NCI-H2171 treated with DMSO at 0.1 percent for 48 hours (cell line): ENCODE measurements at places on chromosomes 6 and 20.
A peak's percentile ranks its signal among the peaks of the same experiment; 100 is the strongest.

GRCh38 chr6:706146-706545 lies 13.2 kb upstream of the EXOC2 start:
- DNase-seq = no peak

DNA sequence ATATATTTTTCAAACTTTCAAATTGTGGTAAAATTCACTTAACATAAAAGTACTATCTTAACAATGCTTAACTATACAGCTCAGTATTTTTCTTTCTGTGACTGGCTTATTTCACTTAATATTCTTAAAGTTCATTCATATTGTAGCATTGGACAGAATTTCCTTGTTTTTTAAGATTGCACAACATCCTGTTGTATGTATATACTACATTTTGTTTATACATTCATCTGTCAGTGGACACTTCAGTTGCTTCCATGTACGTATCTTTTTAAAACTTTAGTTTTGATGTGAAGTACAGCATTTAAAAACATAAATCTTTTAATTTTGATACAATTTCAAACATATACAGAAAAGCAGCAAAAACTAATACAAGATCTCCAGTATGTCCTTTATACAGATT lies 220.7 kb downstream of the ZFAND3 start:
- no peak for DNase-seq

GRCh38 chr20:31943052-31943471 lies 8.8 kb downstream of the PDRG1 start:
- DNase-seq = no peak

DNA sequence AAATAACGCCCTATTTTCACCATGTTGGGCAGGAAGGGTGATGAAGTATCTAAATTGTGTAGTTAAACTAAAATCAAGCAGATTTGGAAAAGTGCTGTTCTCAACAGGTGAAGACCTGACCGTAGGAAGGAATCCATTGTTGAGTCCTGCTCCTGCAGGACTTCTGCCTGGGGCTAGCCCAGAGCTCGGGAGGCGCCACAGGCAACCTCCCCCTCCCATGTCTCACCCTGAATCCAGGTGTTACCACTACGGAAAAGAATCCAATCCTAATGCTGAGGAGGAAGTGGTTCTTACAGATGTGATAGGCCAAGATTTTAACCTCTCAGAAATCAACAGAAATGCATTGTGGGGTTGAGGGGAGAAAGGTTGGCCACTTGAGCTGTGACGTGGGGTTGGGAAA lies 30.2 kb downstream of the RAB22A start:
- no peak for DNase-seq

DNA sequence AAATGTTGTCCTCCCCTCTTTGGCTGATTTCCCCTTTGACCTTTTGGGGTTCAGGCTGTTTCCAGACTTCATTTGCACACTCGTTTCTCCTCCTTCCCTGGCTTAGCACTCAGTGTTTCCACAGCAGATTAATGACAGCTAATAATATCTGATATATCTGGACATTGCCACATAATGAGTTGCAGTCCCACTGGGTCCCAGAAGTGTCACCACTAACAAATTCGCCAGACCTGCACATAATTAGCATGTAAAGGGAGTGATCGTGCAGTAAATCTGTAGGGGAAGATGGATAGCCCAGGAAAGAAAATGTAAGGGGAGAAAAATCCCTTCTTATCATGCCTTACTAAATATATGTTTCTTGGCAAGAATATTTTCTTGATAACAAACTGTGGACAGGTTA lies 922.1 kb downstream of the TFAP2A start:
- no peak for DNase-seq

DNA sequence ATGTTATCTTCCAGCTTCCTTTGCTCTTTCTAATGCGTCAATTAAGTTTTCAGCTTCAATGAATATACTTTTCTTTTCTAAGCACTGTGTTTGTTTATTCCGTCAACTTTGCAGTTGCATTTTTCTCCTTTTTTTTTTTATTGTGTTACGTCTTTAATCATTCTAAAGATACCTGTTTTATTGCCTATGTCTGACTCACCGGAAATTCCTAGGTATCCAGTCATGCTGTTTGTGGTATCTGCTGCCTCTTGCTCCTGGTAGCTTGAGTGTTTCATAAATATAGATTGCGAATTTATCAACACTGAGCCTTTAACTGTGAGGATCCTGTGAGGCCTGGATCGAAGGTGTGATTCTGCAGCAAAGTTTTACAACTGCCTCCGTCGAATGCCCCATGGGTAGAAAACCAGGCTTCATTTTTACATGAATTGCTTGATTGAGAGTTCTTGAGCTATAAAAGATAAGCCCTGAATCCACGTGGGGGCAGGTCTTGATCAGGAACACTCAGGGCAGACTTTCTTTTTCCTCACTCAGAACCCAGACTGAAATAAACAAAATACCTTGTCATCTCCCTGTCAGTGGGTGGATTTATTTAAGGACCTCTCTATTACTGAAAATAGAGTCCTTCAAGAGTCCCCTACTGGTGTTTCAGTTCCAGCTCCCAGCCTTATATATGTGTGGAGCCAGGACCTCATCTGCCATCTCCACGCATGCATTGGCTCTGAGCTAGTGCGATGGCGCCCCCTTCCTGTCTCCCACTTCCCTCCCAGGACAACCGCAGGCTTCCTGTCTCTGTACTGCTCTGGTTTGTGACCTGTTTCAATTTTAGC lies 60.1 kb upstream of the LRRC1 start:
- DNase-seq = no peak

DNA sequence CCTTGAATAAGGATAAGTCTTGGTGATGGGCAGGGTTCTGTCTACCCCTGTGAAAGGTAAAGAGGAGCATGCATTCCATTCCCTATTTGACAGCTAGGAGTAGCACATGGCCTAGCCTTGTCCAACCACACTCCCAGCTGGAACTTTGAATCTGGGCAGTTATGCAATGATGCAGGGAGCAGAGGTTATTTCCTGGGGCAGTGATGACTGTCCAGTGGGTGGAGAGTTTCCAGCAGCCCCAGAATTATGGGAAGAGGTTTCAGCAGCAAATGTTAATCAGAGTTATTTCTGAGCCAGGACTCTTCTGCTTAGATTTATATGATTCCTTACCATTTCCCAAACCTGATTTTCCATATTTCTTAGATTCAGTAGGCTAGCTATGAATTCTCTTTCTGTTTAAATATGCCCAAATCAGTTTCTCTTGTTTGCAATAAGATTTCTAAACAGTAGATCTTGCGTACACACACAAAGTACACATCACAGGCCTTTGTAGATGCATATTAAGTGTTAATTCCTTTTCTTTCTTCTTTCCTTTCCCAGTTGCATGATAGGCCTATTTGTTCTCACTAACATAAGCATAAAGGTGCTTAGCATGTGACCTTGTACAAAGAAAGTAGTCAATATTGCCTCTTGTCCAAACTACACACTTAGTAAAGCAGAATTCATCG lies 17.3 kb upstream of the TXLNB start:
- DNase-seq = no peak

DNA sequence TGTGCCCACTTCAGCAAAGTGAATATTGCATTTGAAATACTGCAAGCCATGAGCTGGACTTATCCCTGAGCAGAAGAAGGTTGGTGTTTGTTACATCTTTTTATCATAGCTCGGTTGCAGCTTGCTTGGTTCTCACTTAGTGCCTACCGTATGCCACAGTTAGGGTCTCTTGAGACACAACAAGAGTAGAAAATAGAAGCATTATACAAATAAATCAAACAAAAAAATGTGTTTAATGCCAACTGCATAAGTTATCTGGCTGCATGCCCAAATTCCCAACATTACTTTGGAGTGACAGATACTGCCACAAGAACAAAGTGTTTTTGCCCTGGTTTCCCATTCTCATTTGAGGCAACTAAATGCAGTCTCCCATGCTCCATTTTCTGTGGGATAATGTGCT lies 53.9 kb upstream of the LAMP5 start:
- no peak for DNase-seq

- no peak for DNase-seq
These were observed 31.6 kb downstream of the CNR1 start for GRCh38 chr6:88134575-88134974.

- no peak for DNase-seq
These were observed 3.6 kb downstream of the HLA-DMB start for GRCh38 chr6:32937230-32937633.

- no peak for DNase-seq
These were observed 3.4 kb downstream of the CALHM4 start for GRCh38 chr6:116556814-116557415.

DNA sequence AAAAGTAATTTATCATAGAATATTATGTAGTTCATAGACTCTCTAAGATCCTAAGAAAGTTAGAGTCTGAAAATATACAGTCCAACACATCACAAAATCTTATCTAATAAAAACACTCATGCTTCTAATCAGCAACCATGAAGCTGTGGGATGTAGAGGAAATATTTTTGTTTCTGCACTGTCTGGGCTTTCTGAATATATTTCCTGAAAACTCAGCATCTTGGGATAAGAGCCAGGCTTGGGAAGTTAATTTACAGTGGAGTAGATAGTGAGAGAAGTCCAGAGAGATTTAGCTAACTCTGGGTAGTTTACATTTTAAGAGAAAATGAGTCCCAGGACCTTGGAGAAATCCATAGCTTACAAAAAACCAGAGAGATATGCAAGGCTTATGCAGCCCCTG lies 150.4 kb upstream of the BMP5 start:
- no peak for DNase-seq

DNA sequence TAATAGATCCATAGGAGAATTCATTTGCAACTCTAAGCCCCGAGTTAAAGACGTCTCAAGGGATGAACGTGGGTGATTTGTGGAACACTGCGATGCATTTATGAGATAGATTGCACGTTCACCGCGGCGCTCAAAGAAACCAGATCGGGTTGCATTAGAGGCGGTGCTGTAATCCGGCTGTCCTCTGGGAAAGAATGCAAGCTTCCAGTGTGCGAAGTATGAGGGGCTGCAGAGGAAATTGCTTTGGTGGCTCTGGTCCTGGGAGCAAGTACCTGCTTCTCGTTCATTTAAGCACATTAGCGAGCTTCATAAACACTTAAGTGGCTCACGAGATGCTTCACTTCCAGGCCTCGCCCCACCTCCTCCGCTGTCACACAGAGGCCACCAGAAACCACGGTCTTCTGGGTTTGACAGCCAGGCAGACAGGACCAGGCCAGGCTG lies 182.3 kb downstream of the CDH4 start:
- DNase-seq = no peak

DNA sequence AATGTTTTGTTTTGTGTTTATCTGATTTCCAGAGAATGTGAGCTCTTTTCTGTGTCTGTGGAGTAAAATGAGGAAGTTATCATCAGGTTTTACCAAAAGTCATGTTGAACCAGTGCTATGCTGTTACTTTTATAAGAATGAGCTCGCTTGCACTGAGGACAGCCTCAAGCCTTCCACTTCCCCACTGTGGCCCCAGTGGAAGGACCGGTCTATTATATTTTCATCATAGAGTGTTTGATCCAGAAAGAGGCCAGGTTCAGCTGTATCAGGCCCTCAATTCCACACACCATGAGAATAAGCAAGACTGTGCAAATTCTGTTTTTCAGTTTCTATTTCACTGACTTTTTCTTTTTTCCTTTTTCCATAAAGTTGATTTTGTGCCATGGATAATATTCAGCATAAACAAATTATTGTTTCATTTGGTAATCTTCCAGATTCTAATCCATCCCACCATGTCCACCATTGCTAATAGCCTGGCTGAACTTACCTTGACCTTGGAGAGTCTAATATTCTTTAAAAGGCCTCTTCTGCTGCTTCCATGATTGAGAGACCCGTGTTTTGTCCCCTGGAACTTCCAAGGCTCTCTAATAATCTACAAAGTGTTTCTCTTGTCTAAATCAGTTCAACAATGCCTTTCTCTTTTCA lies 286.2 kb downstream of the THBS2 start:
- no peak for DNase-seq

- DNase-seq = peak; percentile 6
These were observed 208.8 kb downstream of the BMP2 start for GRCh38 chr20:6976106-6976900.

- DNase-seq = no peak
These were observed 54.8 kb downstream of the FAM120B start for GRCh38 chr6:170361335-170361734.

GRCh38 chr6:136613477-136613876 lies 63.3 kb upstream of the MAP7 start:
- no peak for DNase-seq

DNA sequence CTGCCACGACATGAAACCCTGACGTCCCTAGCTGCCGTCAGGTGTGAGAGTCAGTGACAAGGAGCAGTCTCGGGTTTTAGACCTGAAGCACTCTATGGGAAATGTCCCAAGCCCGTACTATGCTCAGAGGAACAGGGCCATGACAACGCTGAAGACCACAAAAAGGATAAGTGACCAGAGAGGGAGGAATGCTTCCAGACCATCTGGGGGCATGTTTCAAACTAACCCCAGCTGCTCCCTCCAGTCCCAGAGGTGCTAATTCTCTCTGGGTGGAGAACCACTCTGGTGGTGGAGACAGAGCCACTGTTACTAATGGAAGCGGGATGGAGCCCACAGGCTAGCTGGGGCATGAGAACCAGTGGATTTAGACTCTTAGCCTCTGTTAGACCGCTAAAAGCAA lies 8.7 kb downstream of the AURKA start:
- no peak for DNase-seq

GRCh38 chr20:36830791-36831691 lies 44.9 kb upstream of the TLDC2 start:
- no peak for DNase-seq

DNA sequence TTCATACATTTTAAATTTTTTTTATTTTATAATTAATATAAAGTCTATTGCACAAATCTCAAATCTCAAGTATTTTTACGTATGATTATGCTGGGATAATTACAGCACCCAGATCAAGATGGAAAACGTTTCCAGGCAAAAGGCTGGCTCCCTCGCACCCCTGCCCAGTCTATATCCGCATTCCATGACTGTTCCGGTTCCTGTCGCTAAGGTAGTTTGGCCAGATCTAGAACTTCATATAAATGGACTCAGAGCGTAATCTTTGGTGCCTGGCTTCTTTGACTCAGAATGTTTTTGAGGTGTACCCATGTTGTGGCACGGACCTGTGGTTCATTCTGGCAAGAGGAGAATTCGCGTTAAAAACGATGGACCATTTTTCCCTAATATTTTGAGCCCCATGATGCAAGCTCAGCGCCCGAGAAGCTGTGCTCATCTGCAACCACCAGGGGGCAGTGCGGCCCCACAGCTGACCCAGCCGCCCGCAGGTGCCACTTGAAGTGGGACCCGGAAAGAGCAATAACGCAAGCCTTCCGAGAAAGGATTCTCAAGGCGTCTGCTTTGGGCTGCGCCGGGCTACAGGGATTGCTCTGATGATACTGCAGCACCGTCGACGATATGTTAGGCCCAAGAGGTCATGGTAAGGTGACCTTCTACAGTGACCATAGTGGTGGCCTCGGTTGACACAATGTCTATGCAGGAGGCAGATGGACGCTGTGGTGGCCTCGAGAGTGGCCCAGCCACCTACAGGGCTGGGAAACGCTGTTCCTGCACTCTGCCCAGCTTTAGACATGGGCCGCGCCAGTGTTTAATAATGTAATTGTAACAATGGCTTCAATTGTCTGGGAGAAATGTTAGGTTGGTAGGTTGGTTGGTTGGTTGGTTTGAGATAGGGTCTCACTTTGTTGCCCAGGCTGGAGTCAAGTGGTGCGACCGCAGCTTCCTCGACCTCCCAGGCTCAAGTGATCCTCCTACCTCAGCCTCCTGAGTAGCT lies 160.1 kb downstream of the ZMYND8 start:
- DNase-seq = peak; percentile 72
